ENCODE measurements at places on chromosomes 5 and 9.

GRCh38 chr5:90421136-90421535, 11.6 kb upstream of the CETN3 start:
- DNase-seq: peak; percentile 12

- DNase-seq: no peak
Measured at GRCh38 chr9:32345243-32345642, 39.2 kb upstream of the ACO1 start.

GRCh38 chr5:91306497-91306896, 76.6 kb downstream of the ARRDC3 start:
- DNase-seq: no peak

- DNase-seq: no peak
Measured at GRCh38 chr5:124726631-124727362, 19.6 kb downstream of the ZNF608 start.

DNA sequence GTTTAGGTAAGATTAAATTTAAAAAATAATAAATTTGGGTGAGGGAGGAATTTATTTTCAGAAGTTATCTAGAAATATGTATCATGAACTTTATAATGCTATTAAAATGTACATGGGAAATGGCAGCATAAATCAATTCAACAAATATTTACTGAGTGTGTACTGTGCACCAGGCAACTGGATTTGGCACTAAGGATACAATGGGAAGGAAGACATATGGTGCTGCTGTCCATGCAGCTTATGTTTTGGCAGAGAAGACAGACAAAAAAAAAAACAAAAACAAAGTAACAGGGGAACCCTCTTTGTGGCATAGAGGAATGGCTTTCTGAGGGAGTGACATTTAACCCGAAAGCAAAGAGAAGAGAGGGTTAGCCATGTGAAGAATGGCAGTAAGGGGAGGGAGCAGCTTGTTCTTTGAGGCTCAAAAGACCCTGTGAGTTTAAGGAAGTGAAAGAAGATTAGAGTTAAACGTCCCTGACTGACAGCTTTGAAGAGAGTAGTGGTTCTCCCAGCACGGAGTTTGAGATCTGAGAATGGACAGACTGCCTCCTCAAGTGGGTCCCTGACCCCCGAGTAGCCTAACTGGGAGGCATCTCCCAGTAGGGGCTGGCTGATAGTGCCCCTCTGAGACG, 23.9 kb downstream of the CNTRL start:
- no peak for DNase-seq

DNA sequence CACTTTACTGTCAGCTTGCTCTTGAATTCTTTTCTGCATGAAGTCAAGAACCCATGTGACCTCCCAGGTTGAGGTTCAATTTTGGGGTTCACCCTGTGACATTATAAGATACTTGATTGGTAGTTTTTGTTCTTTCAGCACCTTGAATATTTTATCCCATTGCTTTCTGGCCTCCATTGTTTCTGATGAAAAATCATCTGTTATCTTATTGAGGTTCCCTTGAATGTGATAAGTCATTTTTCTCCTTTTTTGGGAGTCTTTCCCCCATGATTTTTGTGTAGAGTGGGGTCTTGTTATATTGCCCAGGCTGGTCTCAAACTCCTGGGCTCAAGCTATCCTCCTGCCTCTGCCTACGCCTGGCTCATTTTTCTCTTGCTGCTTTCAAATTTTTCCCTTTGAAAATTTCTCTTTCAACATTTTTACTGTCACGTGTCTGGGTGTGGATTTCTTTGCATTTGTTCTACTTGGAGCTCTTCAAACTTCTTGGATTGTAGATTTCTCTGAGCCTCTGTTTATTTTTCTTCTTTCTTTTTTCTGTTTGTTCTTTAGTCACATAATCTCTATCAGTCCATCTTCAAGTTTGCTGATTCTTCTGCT, 20.8 kb upstream of the SLC44A1 start:
- no peak for DNase-seq

GRCh38 chr9:5532306-5532705, 22.0 kb downstream of the PDCD1LG2 start:
- DNase-seq: no peak

- no peak for DNase-seq
Measured at GRCh38 chr5:141785711-141786110, 92.5 kb downstream of the PCDH1 start.

DNA sequence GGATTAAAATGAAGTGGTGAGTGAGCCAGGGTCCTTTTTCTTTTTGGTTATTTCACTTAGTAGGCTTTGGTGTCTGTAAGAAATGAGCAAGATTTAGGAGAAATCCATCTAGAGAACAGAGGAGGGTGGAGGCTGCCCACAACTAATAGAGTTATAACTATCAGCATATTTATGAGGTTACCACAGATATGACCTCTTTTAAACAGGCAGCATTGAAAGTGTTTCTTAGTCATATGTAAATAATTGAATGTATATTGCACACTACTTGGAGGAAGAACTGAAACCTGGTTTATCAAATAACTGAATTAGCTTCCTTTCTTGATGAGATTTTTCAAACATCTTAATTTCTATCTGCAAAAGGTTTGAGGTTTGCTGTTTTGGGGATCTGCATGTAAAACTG, 483.1 kb upstream of the PIK3R1 start:
- no peak for DNase-seq

DNA sequence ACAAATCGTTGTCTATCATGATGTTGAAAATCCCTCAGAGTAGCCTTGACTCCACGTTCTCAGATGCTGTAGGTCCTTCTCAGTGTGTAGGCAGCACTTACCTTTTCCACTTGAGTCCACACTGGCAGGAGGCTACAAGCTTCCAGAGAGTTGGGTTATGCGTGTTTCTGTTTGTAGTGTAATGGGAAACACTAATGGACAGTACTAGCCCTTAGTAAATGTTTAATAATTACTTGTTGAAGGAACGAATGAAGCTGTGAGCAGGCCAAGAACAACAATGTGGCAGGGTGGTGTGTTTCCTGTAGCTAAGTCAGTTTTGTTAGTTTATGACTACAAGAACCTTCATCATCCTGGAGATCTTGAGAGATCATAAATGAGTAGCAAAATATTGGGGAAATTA, 83.5 kb downstream of the ARHGAP26 start:
- no peak for DNase-seq

DNA sequence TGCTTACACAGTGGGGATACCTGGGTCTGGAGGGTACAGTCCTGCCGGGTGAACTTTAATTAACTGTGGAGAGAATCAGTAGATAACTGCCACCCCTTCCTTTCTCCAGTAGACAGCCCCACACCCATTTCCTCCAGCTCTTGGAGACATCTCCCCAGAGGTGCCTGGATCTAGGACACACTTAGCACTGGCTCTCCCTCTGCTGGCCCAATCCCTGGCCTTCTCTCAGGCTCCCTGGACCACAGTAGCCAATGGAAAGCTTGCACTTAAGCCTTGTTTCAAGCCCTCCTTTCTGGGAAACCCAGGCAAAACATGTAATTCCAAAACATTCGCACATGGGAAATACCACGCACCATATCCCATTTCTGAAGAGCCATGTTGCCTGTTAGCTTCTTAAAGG, 169.2 kb upstream of the GAS1 start:
- DNase-seq: no peak

- no peak for DNase-seq
Measured at GRCh38 chr5:139014726-139015125, 139.6 kb upstream of the LRRTM2 start.

- DNase-seq: no peak
Measured at GRCh38 chr9:35558185-35558584, 46.9 kb upstream of the TESK1 start.

DNA sequence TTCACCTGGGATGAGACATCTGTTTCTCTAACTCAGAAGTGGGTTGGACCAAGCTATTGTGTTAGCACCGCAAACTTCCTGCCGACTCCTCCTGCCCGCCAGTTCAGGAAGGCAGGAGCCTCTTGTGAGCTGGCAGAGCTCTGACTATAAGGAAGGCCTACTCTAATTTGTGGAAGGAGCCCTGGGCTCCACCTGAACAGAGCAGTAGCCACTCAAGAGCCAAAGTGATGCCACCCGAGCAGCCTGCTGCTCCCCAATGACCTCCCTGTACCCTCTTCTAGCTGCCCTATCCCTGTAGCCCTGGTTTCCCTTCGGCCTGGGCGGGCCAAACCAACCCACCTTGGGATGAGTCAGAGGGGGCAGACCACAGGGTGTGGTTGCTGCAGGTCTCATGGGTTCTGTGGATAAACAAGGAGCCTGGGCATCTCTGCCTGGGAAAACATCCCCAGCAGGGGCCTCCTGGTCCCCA, 81.6 kb downstream of the PSD2 start:
- DNase-seq: no peak

DNA sequence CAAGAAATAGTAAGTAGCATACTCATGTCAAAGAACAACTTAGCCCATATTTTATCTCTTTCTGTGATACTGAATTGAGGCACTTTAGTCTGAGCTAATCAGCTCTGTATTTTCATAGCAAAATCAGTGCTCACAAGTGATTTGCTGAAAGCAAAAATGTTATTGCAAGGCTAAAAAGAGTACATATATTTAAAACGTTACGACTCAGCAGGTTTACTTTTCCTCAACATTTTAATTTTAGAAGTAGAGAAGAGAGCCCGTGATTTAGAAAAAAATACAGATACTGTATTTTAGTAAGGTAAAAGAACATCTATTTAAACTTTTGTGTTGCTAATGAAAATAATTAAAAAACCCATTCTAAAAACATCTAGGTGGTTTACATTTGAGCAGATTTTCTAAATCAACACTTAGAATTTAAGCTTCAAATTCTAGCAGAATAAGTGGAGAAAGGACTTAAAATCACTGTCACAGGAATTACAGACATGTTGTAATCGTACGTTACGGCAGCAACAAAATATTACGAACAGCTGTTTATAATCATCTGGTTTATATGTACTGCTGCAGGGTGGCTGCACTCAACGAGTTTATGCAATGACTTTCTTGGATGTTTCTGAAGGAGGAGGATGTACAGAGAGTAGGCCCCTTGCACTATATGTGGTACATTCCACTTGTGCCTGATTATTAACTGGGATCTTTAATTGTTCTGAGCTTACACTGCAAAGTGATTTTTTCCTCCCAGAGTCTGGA, 20.1 kb downstream of the SREK1 start:
- no peak for DNase-seq

GRCh38 chr9:17990602-17991001, 411.7 kb downstream of the SH3GL2 start:
- no peak for DNase-seq

- DNase-seq: peak; percentile 10
Measured at GRCh38 chr5:99315413-99316183, 386.8 kb upstream of the CHD1 start.

GRCh38 chr5:4735261-4735660, 404.9 kb upstream of the ADAMTS16 start:
- DNase-seq: no peak

DNA sequence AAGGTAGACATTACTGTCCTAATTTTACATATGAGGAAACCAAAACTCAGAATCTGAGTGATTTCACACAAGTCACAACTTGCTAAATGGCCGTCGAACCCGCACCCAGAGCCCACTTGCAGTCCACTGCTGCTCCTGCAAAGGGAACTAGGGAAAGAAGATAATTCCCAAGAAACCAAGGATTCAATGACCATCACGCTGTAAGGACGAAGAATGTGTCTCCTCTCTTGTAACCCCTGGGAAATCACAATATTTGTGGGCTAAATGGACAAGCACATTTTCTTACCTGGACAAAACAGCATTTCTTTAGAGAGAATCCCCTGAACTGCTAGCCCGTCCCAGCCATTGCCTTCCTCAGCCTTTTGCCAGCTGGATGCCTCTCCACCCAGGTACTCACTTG, 2.4 kb downstream of the RPS14 start:
- no peak for DNase-seq

DNA sequence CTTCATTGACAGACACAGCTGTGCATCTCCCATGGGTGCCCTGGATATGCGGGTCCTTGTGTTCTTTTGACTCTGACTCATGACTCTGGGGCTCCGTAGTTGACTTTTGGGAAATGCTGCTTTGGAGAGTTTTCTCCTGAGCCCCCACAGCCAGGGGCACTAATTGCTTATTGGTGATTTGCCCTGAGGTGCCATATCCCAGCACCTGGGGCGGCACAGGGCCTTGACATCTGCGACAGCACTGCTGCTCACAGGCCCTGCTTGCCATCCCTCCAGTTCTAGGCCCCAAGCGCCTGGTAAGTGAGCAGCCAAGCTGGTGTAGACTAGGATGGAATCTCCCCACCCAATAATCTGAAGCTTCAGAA, 75.1 kb downstream of the AMBP start:
- no peak for DNase-seq

DNA sequence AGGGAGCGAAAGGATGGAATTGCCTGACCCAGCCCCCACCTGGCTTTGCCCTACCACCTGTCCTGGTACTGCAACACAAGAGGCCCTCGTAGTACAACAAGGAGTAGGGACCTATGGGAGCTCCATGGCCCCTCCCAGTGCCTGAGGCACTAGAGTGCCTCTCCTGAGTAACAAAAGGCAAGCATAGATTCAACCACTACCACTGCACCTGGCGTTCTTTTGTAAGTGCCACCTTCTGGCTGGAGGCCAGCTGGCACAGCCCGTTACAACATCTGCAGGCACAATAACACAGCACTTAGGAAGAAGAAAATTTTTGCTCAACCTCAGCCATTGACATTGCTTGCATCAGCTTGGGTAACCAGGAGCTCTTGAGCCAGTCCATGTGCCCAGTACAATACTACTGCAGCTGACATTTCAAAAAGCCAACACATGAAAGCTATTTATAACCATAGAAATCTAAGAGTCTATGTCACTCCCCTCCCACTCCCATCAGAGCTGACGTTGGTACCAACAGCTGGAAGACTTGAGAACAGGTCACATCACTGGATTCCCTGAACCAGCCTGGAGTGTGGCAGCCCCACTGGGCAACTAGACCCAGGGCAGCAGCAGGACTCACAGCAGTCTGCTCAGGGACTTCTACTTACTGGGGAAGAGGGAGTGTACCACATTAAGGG, 17.7 kb upstream of the FAM174A start:
- DNase-seq: no peak

DNA sequence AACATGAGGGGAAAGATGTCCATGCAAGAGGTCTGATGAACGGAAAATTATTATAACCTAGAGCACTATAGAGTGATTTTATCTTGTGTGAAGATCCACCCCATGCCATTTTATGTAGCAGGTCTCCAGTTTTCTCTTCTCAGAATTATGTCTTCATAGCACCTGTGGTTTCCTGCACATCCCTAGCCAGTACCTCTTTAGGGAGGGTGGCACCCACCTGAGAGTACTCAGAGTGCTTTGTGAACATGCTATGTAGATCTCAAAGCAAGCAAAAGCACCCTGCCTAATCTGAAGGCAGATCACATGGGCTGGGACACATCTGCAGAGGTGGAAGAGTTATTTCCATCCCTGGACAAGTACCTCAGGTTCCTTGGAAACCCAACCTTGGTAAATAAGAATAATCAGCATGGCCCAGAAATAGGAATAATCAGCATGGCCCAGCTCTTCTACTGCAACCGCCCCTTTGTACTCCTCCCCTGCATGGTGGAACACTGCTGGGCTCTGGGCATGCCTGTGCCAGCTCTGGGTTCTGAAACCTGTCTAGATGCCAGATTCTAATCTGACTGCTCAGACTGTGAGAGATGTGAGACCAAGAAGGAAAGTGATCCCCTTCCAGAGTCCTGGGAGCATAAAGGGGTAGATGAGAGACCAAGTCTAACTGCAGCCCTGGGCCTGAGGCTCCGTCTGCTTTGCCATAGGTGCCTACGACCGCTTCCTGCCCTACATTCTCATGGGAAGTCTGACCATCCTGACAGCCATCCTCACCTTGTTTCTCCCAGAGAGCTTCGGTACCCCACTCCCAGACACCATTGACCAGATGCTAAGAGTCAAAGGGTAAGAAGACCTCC, 23.7 kb downstream of the SLC22A5 start:
- DNase-seq: no peak
